ENCODE measurements at places on chromosomes 16 and 17.

DNA sequence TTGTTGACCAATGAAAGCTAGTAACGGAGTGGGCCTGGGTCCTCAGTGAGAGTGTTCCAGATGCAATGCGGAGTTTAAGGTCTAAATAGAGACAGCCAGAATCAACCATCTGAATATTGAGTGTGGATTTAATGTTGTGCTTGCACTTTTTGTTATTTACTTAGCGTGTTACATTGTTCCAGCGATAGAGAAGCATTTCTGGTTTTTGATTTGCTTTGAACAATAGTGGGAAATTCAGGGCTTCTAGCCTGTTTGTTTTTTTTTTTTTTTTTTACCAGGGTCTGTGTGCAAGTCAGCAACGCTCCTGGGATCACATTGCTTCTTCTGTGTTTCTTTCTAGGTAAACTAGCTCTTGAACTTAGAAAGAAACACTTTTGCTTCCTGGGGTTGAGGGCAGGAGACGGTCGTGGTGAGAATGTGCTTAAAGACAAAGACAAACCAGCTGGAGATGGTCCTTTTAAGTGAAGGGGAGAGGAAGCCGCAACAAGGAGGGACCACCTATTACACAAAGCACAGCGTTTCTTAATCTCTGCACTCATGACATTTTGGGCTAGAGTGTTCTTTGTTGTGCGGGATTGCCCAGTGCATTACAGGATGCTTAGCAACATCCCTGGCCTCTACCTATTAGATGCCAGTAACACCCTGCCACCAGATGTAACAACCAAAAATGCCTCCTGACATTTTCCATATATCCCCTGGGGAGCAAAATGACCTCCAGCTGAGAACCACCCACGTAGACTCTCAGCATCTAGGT is 119.2 kb downstream of the MAP2K6 start:
- no peak for DNase-seq

- no peak for DNase-seq
These were observed 6.7 kb upstream of the RPL27 start for GRCh38 chr17:42991471-42991870.

DNA sequence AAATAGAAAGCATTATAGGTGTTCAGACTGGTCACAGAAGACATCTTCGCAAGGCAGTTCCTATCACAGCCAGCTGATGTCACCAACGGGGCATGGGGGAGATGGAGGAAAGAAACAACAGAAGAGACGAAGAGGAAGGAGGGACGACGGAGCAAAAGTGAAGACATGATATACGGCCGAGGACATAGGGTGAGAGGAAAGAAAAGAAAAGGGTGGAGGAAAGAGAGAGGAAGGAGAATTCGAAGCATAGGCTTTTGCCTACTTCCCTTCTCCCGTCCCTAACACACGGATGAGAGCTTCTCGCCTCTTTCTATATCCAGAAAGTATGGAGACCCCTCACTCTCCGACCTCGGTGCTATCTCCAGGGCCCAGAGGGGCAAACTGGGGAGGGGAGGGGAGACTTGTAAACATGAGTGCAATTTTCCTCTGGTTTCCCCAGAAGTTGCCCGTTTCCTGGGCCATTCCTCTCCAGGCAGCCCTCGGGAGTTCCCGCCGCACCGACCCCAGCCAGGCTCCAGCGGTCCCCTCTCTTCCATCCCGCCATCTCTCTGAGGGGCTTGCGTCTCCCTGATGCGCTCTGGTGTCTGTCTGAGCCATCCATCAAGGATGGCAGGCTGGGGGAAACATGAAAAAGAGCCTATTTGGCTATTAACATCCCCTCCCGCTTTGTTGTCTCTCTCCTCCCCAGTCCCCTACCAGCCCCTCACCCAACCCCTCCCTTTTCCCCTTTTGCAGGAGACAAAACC is 26.0 kb downstream of the COPZ2 start:
- peak; percentile 34 for DNase-seq

GRCh38 chr17:79745641-79746105 is 14.9 kb downstream of the ENPP7 start:
- no peak for DNase-seq

All from naive thymus-derived CD4-positive, alpha-beta T cell (primary cell).